ENCODE measurements at places on chromosomes 2 and 18. TPM values are rescaled to one million over a fixed set of nuclear protein-coding genes. Genes with fewer than 3 reads are reported as not detected.

The CDK5R2 gene
- polyA plus RNA-seq, result not detected

The KCNE4 gene
- polyA plus RNA-seq, result 6.8 TPM

The COBLL1 gene
- 1.2 TPM for polyA plus RNA-seq

The DRC1 gene
- polyA plus RNA-seq, result not detected

The VSNL1 gene
- polyA plus RNA-seq, result 0.24 TPM

Measured in IMR-90 (cell line).